Activated naive CD8-positive, alpha-beta T cell treated with anti-CD3 and anti-CD28 coated beads, Interleukin-2, amount 10 ng/mL, durations not matched to agents 7 days and 5 days (primary cell): ENCODE measurements at places on chromosomes 11 and 22. TPM values are rescaled to one million over a fixed set of nuclear protein-coding genes. Genes with fewer than 3 reads are reported as not detected.

ROM1 gene
- total RNA-seq, result 1.4 TPM

- DNase-seq, result no peak
Observed at GRCh38 chr11:29518389-29519174, 498.2 kb downstream of the KCNA4 start.

DNA sequence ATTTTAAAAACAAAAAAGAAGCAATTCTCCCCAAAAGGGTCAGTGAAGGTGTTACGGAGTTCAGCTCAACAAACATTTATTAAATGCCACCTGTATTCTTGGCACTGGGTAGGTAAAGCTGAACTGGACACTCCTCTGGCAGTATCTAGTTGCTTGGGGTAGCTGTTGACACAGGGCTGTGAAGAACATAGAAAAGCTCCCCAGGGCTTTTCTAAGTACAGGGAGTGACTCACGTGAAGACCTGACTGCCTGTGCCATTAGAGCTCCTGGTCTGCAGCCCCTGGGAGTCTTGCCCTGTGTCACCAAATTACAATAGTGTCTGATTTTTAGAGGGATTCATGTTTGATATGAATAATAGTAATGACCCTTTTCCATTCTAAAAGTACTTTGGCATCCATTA lies 43.6 kb downstream of the COA4 start:
- DNase-seq, result no peak

DNA sequence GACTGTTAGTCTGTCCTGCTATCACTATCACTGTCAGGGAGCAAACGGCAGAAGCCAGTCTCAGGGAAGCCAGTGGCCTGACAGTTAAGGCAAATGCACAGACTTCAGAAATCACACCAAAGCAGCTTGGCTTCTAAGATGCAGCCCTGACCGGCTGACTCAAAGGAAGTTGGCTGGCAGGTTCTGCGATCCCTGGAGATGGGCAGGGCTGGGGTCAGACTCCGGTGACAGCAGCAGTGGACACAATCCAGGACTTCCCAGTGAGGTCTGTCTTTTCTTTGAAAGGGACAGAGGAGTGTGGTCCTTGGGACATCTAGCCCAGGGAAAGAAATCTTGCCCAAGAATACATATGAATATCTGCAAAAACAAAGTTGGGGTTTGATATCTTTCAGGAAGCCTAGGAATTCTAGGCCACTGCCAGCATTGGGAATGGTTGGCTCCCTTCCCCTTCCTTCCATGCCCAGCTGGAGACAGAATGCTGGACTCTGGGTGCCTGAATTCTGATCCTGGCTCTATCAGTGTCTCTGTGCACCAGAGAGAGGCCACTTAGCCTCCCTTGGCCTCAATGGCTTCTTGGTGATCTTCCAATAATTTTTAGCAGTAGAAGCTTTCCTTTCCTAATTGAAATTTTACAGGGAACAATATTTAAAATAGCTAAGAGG lies 108.9 kb downstream of the KIRREL3 start:
- DNase-seq, result no peak

DGCR6 gene
- 2.9 TPM for total RNA-seq
